ENCODE measurements at places on chromosomes 12 and 14.

DNA sequence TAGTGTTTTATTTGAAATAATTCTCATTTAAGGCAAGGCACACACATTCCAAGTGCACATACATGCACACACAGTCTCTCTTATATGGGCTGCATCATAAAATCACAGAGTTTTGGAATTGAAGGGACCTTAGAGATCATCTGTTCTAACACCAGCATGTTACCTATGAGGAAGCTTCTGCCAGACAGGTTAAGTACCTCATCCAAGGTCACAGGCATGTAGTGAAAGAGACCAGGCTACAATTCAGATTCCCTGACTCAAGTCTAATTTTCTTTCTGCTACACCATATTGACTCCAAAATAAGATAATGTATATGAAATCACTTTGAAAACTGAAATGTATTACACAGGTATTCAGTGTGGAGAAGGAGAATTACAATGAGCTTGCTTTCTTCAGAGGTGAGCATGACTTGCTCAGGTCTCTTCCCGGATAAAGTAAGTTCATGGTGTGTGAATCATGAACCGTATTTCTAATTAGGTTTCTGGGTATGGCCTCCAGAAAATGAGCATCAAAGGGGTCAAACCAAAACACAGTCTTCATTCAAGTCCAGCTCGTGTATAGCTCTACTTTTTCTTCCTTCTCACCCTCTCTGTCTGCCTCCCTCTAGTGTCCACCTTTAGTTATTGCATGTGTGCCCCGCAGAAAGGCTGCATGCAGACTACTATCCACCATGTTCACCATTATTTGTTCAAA, 411.9 kb downstream of the FUT8 start:
- DNase-seq = peak; percentile 66

GRCh38 chr14:94517641-94518257, 8.5 kb upstream of the SERPINA12 start:
- no peak for DNase-seq

DNA sequence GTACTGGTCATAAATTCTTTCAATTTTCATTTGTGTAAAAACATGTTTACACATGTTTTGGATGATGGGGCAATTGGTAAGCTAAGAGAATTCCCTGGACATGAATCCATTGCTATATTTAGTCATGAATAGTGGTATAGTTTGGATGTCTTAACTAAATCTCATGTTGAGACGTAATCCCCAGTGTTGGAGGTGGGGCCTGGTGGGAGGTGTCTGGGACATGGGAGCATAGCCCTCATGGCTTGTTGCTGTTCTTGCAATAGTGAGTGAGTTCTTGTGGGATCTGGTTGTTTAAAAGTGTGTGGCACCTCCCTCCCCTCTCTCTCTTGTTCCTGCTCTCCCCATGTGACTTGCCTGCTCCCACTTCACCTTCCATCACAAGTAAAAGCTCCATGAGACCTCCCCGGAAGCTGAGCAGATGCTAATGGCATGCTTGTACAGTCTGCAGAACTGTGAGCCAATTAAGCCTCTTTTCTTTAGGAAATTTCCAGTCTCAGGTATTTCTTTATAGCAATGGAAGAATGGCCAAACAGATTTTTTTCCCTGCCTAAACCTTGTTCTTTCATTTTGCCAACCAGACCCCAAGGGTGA, 33.6 kb downstream of the CTSG start:
- no peak for DNase-seq

GRCh38 chr12:93366422-93366821, 11.3 kb upstream of the NUDT4 start:
- DNase-seq = no peak

DNA sequence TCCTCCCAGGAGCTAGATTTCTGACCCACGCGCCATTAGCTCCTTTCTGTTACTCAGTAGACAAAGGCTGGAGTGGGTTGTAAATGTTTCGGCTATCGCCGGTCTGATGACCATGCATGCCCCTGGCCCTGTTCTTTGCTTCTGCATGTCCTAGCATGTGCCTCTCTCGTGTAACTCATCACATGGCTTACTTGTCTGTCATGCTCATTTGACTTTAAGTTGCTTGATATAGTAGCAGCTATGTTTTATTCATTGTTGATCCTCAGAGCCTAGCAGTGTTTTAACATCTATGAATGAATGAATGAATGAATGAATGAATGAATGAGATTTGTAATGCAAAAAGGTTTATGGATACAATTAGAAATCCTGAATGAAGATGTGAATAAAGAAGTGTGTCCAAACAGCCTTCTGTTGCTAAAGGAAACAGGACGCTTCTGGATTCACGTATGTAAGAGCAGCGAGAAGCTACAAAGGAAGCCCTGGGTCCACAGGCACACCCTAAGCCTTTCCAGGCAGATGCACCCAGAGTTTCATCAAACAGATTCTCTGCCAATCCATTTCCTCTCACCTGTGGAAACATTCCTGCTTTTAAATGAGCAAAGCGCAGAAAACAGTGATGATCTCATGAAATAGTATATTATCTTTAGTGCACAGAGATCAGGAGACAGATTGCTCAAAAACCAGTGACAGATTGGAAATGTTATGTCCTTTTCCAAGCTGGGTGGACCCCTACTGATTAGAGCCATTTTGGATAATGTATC, 3.4 kb downstream of the GSG1 start:
- DNase-seq = no peak

GRCh38 chr12:132429946-132430643, 59.9 kb upstream of the FBRSL1 start:
- DNase-seq = peak; percentile 55

- DNase-seq = peak; percentile 82
Observed at GRCh38 chr14:77124345-77125280, 17.0 kb downstream of the ZDHHC22 start.

- DNase-seq = no peak
Observed at GRCh38 chr12:108702595-108703320, 28.6 kb downstream of the CORO1C start.

GRCh38 chr14:75822522-75823141, 159.2 kb downstream of the TGFB3 start:
- no peak for DNase-seq

- peak; percentile 15 for DNase-seq
Observed at GRCh38 chr12:109053382-109054123, 1.2 kb downstream of the USP30 start.

DNA sequence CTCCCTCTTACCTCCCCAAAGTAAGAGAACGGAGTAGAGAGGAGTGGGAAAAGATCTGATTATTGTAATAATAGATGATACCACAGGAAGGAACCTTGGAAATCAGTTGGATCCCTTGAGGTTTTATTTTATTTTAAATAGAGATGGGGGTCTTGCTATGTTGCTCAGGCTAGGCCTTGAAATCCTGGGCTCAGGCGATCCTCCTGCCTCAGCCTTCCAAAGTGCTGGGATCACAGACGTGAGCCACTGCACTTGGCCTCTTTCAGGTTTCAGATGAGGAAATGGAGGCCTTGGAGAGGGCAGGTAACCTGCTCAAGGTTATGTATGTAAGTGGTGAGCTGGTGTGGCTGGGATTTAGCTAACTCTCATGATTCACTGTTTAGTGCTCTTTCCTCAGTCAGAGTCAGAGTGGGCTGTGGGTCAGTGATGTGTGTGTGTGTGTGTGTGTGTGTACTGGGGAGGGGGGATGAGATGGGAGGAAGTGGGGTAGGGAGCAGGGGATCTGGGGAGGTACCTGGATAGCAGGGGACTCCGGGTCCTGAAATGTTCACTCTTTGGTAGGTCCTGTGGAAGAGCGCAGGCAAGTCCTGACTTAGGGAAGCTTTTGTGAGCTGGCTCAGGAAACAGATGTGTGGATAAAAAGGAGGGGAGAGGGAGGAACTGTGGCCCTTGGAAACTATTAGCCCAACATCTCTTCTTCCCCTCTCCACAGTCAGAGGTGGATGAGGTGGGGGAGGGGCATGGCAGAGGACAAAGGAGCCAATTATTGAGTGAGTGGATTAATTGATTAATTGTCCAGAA, 4.7 kb upstream of the CISTR start:
- DNase-seq = no peak

DNA sequence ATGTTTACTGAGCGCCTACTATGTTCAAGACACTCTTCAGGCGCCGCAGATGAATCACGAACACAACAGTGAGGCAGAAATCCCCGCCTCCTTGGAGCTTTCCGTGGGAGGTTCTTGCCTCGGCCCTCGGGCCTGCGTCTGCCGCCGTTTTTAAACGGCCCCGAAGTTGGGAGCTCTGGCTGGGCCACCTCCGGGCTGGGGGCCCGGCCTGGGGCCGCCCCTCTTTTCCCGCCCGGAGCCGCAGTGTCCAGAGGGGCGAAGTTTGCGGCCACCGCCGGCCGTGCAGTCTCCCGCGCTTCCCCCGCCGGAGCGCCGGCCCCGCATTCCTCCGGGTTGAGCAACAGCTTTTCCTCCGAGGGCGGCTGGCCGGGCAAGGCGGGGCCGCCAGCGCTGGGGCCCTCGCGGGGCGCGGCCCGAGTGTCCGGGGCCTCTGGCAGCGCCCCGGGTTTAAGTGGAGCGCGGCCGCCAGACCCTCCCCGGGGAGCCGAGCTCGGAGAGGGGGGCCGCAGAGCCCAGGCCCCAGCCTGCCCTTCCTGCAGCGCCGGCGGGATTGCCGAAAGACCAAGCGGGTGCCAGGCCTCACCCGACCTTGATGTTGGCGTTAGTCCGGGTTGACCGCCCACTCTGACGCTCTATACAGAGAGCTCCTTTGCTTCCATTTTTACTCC, 18.7 kb upstream of the CTDSP2 start:
- peak; percentile 72 for DNase-seq

DNA sequence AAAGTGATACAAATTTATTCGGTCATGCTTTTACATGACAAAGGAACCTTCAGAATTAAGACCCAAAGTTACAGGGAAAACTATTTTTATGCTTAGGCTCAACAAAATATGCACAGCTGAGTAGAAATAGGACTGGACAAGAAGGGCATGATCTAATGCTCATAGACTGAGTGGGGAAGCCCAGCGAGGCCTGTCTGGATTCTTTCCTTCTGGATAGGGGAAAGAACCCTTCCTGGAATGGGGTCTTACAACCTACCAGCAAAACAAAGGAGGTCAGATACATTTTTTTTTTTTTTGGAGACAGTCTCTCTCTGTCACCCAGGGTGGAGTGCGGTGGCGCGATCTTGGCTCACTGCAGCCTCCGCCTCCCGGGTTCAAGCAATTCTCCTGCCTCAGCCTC, 2.2 kb upstream of the DDX55 start:
- DNase-seq = no peak

- no peak for DNase-seq
Observed at GRCh38 chr12:104697186-104697585, 240.4 kb downstream of the CHST11 start.

GRCh38 chr14:100855256-100855930, 29.5 kb downstream of the MEG3 start:
- DNase-seq = no peak

DNA sequence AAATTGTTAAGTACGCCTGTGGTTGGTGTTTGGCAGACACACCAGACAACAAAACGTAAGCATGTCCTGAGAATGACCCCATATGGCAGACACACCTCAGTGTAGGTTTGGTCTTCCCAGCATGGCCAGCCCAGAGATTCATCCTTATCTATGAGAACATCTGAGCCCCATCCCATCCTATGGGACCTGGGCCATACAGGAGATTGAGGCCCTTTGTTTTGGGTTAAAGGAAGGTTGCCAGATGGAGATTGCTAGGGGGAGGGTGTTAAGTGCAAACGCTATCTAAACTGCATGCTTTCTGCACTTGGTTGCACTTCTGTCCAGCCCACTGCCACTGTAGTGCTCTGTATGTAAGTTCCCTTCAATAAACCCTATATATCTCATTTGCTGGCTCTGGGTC, 4.1 kb upstream of the PCNX4 start:
- DNase-seq = no peak

DNA sequence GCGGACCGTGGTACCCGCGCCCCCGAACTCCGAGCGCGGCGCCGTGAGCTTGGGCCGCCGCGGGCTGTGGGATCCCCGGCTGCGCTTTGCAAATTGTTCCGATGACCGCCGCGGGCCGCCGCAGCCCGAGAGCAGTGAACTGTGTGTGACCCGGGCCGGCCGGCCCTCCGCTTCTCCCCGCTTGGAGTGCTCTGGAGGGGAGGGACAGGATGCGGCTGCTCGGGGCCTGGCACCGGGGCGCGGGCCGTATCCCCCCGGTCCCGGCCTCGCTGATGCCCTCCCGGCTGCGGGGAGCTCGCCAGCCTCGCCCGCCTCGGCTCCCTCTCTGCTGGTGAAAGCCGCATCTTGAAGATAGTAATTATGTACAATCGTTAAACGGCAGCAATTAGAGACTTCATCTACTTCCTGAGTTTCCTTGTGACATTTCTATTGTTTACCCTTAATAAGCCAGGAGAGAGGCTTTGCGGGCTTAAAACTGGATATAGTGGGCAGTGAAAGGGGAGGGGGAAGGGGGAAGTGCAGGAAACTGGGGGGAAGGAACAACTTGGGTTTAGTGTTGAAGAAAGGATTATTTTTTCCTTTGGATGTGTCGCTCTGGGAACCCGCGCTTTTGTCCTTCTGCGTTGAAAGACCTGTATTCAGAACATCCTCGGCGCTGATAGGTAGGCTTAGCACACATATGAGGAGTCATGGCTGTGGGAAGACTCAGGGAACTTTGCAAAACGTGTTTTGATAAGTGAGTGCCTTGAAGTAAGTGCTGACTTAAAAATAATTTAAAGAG, 1.2 kb downstream of the PELI2 start:
- DNase-seq = peak; percentile 50

DNA sequence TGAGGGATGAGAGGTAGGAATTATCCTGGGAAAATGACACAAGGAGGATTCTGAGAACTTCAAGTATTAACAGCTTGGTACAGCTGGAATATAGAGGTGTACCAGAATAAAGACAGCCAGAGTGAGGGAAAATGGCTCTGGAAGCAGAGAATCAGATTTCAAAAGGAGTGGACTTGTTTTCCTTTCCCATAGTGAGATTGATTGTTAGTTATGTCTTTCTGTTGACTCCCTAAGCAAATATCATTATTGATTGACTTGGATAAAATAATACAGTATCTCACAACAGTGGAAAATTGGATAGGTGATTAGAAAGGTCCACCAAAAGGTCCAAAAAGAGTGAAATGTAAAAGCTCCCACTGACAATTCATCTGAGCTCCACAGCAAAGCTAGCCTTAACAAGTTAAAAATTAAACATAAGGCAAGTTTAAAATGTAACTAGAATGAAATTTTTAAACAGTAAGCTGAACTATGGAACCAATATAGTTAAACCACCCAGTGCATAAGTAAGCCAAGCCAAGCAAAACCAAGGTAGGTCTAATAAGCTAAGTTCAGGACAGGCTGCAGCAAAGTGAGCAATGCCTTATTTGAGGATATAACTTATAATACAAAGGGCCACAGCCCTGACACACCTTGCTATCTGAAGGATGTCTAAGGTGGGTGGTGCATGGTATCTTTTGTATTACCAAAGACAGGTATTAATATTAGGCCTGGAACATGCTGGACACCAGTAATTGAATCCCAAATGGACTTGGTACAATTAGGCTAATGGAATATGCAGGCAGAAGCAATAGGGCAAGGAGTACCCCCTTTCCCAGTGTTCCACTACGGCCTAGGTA, 21.8 kb downstream of the ENTPD5 start:
- DNase-seq = no peak

DNA sequence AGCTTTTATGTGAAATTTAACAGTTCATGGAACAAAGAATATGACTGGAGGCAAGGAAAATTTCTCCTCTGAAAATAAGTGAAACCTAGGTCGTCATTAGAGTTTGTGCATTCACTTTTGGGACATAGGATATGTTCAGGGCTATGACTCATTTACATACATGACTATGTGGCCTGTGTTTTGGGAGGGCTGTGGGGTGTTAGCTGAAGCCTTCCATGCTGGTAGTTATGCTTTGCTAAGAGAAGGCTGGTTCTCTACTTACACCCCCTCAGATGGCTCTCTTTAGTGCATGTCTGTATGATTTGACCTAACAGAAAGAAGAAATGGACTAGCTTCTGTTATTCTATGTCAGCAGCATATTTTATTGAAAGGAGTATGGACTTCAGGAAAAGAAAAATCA, 416.5 kb upstream of the GARIN6 start:
- no peak for DNase-seq
